Left ventricle myocardium inferior (tissue), 1 donor: ENCODE measurements at places on chromosomes 1 and 21. TPM values are rescaled to one million over a fixed set of nuclear protein-coding genes. Genes with fewer than 3 reads are reported as not detected.

HMCN1 gene
- 8.9 TPM for total RNA-seq

DCAF8 gene
- 162 TPM for total RNA-seq

PDPN gene
- total RNA-seq: 16.7 TPM

TMEM269 gene
- total RNA-seq: not detected

A3GALT2 gene
- not detected for total RNA-seq

AIRE gene
- total RNA-seq: not detected

CFAP107 gene
- not detected for total RNA-seq

ARHGEF16 gene
- total RNA-seq: 0.52 TPM

TMEM61 gene
- not detected for total RNA-seq

ADAMTS5 gene
- 3.0 TPM for total RNA-seq

S100A7 gene
- not detected for total RNA-seq

RGS1 gene
- total RNA-seq: 0.74 TPM

TRIM67 gene
- 0.08 TPM for total RNA-seq

PDE9A gene
- total RNA-seq: 3.2 TPM

SPATA1 gene
- total RNA-seq: 0.66 TPM

ABCA4 gene
- total RNA-seq: 0.11 TPM
